ENCODE measurements at places on chromosomes 7 and 10.

GRCh38 chr7:132604121-132604520 is 27.9 kb upstream of the PLXNA4 start:
- DNase-seq, result no peak
- H3K4me1 ChIP-seq, result no peaks in the 10 kb centered on the region
- no peaks in the 10 kb centered on the region for H3K27me3 ChIP-seq
- H3K36me3 ChIP-seq, result no peaks in the 10 kb centered on the region
- H3K4me3 ChIP-seq, result no peak overlapping the region

GRCh38 chr10:130483691-130484467 is 347.7 kb downstream of the GLRX3 start:
- H3K36me3 ChIP-seq, result no peaks in the 10 kb centered on the region
- no peaks in the 10 kb centered on the region for H3K27me3 ChIP-seq
- no peak for DNase-seq
- no peak overlapping the region for H3K4me3 ChIP-seq

- no peak for DNase-seq
- no peaks in the 10 kb centered on the region for H3K4me1 ChIP-seq
- no peak overlapping the region for H3K4me3 ChIP-seq
These were observed 13.6 kb upstream of the PRKAG2 start for GRCh38 chr7:151890355-151891004.

DNA sequence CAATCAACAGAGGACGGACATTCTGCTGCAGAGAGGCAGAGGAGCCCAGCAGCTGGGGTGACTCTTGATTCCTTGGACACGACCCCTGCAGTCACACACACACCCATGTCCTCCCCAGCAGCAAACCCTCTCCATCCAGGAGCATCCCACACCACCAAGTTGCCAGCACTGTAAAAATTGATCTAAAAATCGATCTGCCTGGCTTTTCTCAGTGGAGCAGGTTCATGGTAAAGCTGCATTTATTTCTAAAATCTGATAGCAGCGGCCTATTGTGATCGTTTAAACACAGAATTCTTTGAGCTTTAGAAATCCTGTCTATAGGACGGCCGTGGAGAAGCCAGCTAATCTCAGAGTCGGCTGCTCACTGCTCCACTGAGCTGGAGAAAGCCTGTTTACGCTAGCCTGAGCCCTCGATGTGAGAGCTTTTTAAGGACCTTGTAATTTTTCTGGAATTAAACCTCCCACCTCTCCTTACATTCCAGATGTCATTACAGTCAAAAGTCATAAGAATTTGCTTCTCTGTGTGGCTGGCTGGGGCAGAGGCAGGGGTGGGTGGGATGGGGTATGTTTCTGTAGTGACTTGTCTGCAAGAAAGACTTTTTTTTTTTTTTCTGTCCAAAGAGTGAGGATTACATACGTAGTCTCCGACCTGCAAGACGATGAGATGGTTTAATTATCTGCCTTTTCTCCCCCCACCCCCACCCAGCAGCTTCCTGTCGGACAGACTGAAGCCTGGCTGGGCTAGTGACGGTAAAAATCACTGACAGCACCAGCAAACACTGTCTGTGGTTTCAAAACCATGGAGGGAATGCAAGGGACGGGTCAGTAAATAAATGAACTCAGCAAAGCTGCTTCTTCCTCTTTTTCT is 31.6 kb downstream of the TRIM8 start:
- peak; percentile 51 for DNase-seq
- H3K4me1 ChIP-seq, result no peaks in the 10 kb centered on the region
- H3K4me3 ChIP-seq, result no peak overlapping the region
- no peaks in the 10 kb centered on the region for H3K27me3 ChIP-seq
- no peak overlapping the region for H3K27ac ChIP-seq

DNA sequence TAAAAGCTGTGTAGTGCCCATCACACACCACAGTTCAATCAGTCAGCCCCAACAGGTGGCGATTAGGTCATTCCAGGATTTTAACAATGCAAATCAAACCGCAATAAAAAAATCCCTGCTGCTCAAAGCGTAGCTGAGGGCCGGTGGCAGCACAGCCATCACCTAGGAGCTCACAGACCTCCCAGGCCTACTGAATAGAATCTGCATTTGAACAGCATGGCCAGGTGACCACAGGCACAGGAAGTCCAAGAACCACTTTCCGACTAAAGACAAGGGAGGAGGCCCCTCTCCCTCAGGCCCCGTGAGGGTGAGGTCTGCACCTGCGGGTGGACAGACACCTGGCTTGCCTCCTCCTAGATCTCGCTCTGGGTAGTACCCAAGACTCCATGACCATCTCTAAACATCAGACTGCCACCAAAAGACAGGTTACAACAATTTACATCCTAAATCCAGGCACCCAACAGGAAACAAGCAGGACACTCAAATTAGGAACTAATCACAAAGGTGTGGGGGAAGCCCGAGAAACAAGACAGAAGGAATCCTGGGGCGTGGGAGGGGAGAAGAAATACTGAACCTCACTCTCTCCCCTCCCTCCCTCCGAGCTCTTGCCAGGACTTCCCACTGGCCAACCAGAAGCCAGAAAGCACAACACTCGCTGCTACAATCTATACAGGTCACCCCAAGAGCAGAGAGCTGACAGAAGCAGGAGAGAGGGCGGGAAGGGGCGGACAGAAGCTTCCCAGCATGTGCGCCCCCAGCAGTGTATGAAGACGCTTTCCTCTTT is 19.2 kb downstream of the GNA12 start:
- no peak overlapping the region for H3K4me3 ChIP-seq
- peaks cover 9% of the 10 kb centered on the region for H3K4me1 ChIP-seq
- H3K27me3 ChIP-seq, result no peaks in the 10 kb centered on the region
- peak overlapping the region; percentile 2 for H3K27ac ChIP-seq
- no peaks in the 10 kb centered on the region for H3K36me3 ChIP-seq
- peak; percentile 41 for DNase-seq

- no peak overlapping the region for H3K4me3 ChIP-seq
- no peak for DNase-seq
- no peaks in the 10 kb centered on the region for H3K36me3 ChIP-seq
- H3K27ac ChIP-seq, result no peak overlapping the region
These were observed 208.6 kb downstream of the ADAM12 start for GRCh38 chr10:126179637-126180036.

DNA sequence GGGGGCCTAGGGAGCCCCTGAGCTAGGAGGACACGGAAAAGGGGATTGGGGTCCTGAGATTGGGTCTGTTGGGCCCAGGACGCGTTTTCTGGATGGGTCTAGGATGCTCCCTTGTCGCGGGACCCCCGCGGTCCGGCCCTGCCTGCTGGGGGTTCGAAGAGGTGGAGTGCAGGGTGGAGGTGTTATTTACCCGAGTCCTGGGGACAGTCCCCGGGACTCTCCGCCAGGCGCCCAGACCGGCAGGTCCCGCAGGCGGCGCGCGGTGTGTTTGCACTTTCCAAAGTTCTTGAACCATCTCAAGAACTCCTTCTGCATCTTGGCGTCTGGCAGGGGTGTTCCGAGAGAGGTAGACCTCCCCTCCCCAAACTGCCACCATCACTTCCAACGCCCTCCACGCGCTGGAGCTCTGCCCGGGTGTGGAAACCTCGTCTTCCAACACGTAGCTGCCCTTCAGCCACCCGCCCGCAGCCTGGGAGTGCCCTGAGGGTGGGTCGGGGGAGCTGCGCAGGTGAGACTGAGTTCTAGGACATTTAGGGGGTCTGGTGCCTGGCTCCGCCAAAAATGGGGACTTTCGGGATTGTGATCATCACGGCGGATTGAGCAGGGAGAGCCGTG is 569 bp downstream of the CAV1 start:
- peak; percentile 74 for DNase-seq
- H3K4me1 ChIP-seq, result peaks cover 33% of the 10 kb centered on the region
- H3K27ac ChIP-seq, result peak overlapping the region; percentile 59

GRCh38 chr7:107560898-107561516 is 2.7 kb downstream of the COG5 start:
- DNase-seq, result no peak
- peaks cover 12% of the 10 kb centered on the region for H3K4me1 ChIP-seq
- no peaks in the 10 kb centered on the region for H3K27me3 ChIP-seq
- peaks cover 5% of the 10 kb centered on the region for H3K36me3 ChIP-seq

DNA sequence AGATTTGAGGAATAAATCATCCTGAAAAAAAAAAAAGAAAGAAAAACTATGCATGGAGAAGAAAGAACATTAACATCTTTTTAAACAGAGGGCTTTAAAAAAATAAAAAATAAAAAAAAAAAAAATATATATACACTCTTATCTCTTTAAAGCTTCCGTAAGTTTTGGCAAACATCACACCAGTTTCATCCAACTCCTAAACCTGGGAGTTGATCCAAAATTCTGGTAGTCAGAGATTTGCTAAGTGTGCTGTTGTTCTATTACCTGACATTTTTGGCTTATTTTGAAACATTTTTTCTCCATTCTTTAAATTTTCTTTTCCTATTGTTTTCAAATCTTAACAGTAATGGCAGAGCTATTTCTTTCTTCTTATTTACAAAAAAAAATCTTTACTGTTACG is 273.1 kb downstream of the AGMO start:
- no peak overlapping the region for H3K4me3 ChIP-seq
- H3K27me3 ChIP-seq, result no peaks in the 10 kb centered on the region
- H3K36me3 ChIP-seq, result no peaks in the 10 kb centered on the region
- H3K4me1 ChIP-seq, result no peaks in the 10 kb centered on the region
- H3K27ac ChIP-seq, result no peak overlapping the region

GRCh38 chr10:21494191-21495001 is 31.1 kb downstream of the SKIDA1 start:
- no peak overlapping the region for H3K27ac ChIP-seq
- peaks cover 28% of the 10 kb centered on the region for H3K27me3 ChIP-seq
- DNase-seq, result no peak
- peak overlapping the region; percentile 84 for H3K4me3 ChIP-seq
- no peaks in the 10 kb centered on the region for H3K36me3 ChIP-seq

DNA sequence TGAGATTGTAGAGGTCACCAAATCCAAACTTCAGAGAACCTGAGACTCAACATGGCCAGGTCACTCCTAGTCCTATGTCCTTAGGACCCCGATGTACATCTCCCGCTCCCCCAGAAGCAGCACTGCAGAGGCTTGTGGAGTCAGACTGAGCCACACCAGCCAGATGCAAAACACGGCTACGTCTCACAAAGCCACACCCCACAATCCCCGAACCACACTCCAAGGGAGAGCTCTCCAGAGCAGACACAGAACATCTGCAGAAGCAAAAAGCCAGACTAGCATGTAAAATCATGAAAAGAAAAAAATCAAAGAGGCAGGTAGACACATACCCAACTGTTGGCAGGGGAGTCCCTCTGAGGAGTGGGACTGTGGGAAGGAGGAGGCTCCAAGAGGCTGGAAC is 104.9 kb downstream of the CTBP2 start:
- H3K36me3 ChIP-seq, result no peaks in the 10 kb centered on the region
- DNase-seq, result no peak
- no peak overlapping the region for H3K4me3 ChIP-seq
- no peaks in the 10 kb centered on the region for H3K4me1 ChIP-seq
- peaks cover 98% of the 10 kb centered on the region for H3K27me3 ChIP-seq
- H3K27ac ChIP-seq, result no peak overlapping the region

DNA sequence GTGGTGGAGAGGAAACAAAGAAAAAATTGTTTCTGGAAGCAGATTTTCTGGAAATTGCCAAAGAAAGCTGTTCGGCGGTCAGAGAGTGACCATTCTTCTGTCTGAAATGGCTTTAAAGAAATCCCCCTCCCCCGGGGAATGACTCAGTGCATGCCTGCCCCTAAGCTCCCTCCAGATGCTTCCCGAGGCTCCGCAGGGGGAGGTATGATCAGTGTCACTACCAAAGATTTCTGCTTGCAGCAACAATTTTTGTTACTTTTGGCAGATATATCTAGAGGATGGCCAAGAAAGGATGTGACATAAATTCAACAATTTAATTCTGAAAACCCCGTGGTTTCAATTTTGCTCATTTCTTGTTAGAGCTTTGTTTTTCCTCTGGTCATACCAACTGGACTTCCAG is 163.9 kb downstream of the JCAD start:
- no peaks in the 10 kb centered on the region for H3K36me3 ChIP-seq
- no peak overlapping the region for H3K27ac ChIP-seq
- no peaks in the 10 kb centered on the region for H3K4me1 ChIP-seq
- DNase-seq, result no peak
- H3K27me3 ChIP-seq, result no peaks in the 10 kb centered on the region
- H3K4me3 ChIP-seq, result no peak overlapping the region

- DNase-seq, result peak; percentile 87
- H3K4me1 ChIP-seq, result peaks cover 43% of the 10 kb centered on the region
- H3K27me3 ChIP-seq, result no peaks in the 10 kb centered on the region
- H3K36me3 ChIP-seq, result no peaks in the 10 kb centered on the region
- peak overlapping the region; percentile 3 for H3K4me3 ChIP-seq
These were observed 168.4 kb downstream of the BTAF1 start for GRCh38 chr10:92091965-92092364.

GRCh38 chr7:47726047-47726726 is 144.3 kb upstream of the TNS3 start:
- H3K27ac ChIP-seq, result no peak overlapping the region
- H3K27me3 ChIP-seq, result no peaks in the 10 kb centered on the region
- DNase-seq, result no peak
- H3K4me1 ChIP-seq, result 0 out of 2 replicates have a peak, but pooled peaks cover 9% of the 10 kb centered on the region

DNA sequence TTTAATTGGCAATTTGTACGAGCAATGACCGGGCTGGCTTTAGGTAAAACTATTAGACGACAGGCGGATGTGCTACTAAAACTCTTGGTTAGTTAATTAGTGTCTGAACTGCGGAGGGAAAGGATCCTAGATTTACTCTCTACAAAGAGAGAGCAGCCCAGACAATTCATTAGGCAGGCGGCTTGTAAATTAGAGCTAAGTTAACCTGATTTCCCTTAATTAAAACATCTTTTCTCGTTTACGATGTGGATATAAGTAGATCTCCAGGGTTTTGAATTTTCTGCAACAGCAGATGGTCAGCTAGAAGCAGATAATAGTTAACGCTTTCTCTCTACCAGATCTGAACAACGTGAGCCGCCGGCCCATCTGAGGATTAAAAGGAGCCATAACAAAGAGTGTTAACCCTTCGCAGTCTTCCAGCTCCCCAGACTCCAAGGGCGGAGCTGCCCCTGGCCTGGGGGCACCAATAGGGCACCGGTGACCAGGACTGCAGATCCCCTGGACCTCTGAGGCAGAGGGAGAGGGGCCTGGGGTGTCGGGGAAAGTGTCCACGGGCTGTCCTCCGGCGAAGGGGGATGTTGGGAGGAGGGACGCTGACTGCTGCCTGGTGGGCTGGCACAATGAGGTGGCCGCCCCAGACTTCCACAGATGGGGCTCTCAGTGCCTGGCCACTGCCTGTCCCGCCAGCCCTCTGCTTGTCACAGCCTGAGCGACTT is 6.3 kb upstream of the UNCX start:
- no peak overlapping the region for H3K27ac ChIP-seq
- DNase-seq, result no peak
- no peak overlapping the region for H3K4me3 ChIP-seq
- peaks cover 82% of the 10 kb centered on the region for H3K27me3 ChIP-seq
- no peaks in the 10 kb centered on the region for H3K4me1 ChIP-seq

GRCh38 chr7:134943785-134944400 is 42.4 kb upstream of the AGBL3 start:
- H3K27me3 ChIP-seq, result no peaks in the 10 kb centered on the region
- H3K36me3 ChIP-seq, result no peaks in the 10 kb centered on the region
- peak; percentile 55 for DNase-seq
- H3K4me3 ChIP-seq, result no peak overlapping the region
- no peak overlapping the region for H3K27ac ChIP-seq
